ENCODE measurements at places on chromosomes 5 and 9. TPM values are rescaled to one million over a fixed set of nuclear protein-coding genes. Genes with fewer than 3 reads are reported as not detected.

GRCh38 chr9:106829666-106830408, 33.1 kb upstream of the ZNF462 start:
- DNase-seq: no peak

GRCh38 chr9:136709454-136710109, 2.8 kb upstream of the DIPK1B start:
- no peak for DNase-seq

KIF20A gene
- 35.2 TPM for total RNA-seq

DNA sequence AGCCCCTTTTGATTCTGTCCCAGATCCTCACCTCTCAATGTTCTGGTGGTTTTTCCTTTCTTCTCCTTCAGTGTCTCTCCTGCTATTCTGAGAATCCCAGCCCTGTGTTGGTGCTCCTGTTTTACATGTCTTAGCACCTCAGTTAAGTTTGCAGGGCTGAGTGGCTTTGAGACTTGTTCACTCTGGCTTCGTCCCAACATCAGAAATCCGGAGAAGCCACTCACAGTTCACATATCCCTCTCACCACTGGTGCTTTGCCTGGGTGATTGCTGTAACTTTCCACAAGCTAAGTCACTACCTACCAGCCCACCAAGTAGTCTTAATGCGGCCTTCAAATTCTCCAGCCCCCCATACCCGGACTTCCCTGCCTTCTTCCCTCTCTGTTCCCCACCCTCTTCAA, 40.2 kb downstream of the CYFIP2 start:
- DNase-seq: no peak

DNA sequence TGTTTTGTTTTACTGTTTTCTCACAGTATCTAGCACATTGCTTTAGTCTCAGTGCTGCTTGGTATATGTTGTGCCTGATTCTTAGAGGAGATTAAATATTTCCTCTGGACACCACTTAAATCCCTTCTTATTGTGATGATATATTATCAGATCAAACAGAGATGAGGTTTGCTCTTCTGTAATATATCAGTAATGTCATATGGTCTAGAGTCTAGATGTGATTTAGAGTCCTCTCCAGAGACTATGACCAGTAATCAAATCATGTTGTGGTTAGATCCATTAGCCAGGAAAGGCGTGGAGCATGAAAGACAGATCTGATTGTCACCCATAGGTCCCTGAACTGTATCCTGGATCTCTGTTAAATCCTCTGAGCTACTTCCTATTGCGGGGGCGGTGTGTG, 24.4 kb downstream of the CAMK4 start:
- DNase-seq: no peak

All from NCI-H460 (cell line).